ENCODE measurements at places on chromosomes 12 and 14.

DNA sequence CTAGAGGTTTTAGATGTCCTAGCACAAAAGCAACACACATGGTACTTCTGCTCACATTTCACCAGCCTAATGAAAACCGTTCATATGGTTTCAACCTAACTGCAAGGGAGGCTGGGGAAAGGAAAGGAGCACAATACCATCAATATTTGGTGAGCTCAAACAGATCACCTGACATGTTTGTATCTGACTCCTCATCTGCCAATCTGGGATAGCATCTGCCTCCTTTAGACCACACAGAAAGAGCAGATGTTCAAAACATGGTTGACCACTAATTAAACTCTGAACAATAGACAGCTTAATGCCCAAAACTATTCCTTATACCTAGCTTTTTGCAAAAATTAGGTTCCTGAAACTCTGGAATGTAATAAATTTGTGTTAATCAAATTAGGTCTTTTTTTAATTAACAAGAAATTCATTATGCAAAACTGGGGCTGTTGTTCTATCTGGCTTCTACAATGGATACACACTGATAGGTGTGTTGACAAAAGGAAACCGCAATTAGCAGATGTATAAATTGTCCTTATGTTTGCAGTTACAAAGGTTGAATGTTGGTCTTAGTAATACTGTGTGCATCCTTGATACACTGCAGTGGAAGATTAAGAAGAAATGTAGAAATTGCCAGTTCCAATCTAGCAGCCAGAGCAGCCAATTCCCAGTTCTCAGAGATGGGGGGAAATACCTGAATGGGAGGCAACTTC is 89.3 kb downstream of the DUSP6 start:
- DNase-seq = no peak

DNA sequence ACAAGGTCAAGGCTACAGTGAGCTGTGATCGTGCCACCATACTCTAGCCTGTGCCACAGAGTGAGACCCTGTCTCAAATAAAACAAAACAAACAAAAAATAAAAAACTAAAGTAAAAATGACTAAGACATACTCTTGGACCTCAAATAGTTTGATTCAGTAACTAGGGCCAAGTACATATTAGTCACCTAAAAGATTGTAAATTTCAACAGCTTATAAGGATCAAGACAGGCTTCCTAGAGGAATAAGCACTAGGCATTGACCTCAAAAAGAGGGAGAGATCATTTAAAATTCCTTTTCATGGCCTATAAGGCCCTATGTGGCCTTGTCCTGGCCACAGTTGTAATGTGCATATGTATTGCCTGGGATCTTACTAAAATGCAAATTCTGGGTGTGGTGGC is 46.0 kb upstream of the CHST11 start:
- DNase-seq = no peak

- DNase-seq = no peak
Measured at GRCh38 chr12:3647504-3647903, 105.4 kb downstream of the CRACR2A start.

- DNase-seq = no peak
Measured at GRCh38 chr12:106380954-106381353, 23.4 kb downstream of the POLR3B start.

GRCh38 chr14:76235628-76236027 is 83.9 kb downstream of the GPATCH2L start:
- DNase-seq = no peak

DNA sequence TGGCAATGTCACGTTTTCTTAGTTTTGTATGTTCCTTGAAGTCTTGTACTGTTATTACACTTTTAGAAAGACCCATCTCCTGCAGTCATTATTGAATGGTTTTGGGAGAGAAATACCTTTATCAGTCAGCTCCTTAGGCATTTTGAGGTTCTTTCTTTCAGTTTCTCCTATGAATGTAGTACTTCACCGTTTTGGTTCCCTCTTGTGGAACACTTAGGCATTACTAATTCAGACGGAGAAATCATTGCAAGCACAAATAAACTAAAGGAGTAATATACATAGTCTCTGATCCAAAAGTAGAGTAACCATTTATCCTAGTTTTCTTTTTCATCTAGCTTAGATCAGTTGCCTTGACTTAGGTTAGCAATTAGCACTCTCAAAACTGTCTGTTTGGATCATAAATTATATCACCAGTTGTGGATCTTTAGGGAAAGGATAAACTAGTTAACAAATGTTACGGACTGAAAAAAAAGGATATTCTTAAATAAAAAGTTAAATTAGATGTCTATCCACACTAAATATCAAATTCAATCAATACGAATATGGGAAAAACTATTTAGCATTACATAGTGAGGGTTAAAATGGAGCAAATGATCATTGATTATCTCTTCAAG is 1538.3 kb upstream of the SEL1L start:
- no peak for DNase-seq

DNA sequence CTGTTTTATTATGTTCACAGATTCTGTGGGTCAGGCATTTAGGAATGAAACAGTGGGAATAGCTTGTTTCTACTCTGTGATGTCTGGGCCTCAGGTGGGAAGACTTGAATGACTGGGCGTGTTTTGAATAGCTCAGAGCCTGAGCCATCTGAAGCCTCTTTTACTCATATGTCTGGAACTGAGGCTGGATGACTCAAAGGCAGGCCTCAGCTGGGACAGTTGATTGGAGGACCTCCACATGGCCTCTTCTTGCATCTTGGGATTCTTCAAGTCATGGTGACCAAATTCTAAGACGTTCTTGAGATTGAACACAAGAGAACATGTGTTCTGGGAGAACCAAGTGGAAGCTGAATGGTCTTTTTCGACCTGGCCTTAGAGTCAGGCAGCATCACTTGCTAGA is 45.8 kb upstream of the TBX3 start:
- DNase-seq = no peak

GRCh38 chr14:88929656-88930436 is 105.4 kb downstream of the TTC8 start:
- no peak for DNase-seq

GRCh38 chr14:63573581-63573980 is 30.4 kb upstream of the PPP2R5E start:
- no peak for DNase-seq

DNA sequence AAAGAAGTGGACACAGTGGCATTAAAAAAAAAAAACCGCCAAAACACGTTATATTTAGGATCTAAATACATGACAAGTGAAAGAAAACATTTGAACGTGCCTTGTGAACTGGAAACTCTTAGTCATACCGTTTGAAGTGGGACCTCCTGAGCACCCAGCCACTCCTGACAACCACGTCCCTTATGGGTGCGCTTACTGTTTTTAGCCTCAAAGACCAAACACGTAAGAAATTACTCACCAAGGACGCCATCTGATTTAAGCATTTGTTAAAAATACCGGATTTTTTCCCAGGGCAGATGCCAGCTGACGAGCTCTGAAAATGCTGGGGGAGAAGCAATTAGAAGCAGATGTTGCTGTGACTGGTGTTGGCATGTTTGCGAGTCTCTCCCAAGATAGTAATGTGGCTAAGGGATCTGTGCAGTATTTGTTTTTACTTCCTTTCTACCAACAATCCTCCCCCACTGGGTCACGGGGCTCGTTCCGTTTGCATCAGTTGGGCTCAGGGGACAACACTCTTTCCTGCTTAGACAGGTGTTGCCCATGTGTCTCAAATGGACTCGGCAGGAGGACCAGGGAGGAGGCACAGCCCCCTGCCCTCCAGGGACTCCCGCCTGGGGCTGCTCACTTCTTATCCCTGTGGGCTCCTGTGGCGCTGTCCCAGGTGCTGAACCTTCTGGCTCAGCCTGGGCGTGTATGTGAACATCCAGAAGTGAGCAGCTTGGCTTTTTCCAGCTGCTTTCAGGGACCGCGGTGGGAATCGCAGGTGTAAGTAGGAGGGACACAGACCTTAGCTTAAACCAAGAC is 101.0 kb downstream of the BEGAIN start:
- DNase-seq = no peak

- no peak for DNase-seq
Measured at GRCh38 chr14:33561488-33562175, 389.2 kb downstream of the EGLN3 start.

DNA sequence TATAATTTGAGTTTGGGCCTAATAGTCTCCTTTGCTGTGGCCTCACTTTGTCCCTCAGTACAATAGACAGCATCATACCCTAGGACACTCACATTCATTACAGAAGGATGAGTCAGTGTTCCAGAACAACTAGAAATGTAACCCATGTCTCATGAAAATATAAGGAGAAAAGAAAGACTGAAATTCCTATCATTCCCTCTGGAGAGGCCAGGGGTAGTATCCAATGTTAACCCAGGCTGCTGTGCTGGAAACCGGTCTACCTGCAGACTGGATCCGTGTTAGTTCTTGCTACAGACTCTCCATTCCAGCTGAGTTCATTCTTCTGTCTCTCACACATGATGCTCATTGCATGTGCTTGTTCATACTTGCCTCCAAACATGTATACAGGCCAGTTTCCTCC is 75.8 kb upstream of the HOXC13 start:
- no peak for DNase-seq

- no peak for DNase-seq
Measured at GRCh38 chr14:61670576-61670975, 24.7 kb upstream of the HIF1A start.

DNA sequence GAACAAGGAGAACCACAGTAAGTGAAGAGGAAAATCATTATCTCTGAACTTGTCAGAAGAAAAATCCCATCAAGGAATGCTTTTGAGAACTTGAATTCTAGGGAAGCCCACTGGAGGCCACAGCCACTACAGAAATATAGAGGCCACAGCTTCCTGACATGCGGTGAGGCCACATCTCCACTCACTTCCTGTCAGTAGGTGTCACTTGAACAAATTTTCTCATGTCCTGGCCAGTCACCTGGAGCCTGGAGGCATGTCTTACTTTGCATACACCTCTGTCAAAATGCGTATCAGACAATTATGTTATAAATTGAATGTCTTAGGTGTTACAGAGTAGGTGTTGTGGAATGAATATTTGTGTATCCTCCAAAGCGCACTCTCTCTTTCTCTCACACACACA is 370.3 kb downstream of the DAD1 start:
- no peak for DNase-seq

DNA sequence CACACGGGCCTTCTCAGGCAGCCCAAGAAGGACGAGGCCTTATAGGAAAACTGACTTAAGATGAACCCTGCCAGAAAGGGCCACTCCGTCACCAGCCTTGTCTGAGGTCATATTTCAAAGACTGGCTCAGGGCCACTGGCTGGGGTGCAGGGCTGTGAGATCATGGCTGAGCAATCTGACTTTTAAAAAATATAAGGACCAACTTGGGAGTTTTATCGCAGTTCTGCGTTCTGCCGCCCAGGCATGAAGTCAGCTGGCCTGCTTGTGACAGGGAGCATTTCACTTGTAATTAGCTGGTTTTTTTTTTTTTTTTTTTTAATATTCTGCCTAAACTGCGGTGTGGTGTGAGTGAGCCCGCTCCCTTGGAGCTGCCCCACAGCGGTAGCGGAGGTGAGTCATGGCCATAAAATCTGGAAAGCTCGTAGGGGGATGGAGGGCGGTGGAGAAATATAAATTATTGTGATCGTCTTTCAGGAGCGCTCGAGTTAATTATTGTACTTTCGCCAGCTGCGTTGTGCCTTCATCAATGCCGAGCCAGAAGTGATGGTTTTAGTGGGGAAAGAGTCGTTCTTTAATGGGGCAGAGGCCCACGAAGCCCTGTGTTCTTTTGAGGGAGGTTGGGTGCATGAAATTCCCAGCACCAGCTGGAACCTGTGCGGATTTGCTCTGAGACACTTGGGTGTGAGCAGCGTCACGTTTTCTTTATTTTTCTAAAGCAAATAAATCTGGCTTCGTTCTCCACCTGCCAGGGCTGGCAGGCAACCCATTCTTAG is 231.9 kb downstream of the C12orf75 start:
- DNase-seq = no peak

DNA sequence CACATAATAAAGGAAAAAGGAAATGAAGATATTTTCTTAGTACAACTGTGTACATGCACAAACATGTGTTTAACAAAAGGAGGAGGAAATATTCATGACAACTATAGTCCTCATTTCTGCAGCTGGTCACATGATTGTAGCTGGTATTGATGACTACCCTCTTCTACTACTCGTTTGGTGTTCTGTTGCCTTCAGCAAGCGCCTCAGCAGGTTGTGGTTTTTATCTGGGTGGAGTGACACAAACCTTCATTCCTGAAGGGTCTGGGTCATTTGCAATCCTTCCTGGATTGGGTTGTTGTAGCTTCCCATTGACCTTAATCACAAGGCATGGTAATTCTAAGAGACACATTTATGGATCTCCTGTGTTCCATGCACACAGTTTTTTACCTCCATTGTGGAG is 1009.9 kb upstream of the USP15 start:
- DNase-seq = no peak

GRCh38 chr14:56211084-56211483 is 92.9 kb downstream of the PELI2 start:
- no peak for DNase-seq

DNA sequence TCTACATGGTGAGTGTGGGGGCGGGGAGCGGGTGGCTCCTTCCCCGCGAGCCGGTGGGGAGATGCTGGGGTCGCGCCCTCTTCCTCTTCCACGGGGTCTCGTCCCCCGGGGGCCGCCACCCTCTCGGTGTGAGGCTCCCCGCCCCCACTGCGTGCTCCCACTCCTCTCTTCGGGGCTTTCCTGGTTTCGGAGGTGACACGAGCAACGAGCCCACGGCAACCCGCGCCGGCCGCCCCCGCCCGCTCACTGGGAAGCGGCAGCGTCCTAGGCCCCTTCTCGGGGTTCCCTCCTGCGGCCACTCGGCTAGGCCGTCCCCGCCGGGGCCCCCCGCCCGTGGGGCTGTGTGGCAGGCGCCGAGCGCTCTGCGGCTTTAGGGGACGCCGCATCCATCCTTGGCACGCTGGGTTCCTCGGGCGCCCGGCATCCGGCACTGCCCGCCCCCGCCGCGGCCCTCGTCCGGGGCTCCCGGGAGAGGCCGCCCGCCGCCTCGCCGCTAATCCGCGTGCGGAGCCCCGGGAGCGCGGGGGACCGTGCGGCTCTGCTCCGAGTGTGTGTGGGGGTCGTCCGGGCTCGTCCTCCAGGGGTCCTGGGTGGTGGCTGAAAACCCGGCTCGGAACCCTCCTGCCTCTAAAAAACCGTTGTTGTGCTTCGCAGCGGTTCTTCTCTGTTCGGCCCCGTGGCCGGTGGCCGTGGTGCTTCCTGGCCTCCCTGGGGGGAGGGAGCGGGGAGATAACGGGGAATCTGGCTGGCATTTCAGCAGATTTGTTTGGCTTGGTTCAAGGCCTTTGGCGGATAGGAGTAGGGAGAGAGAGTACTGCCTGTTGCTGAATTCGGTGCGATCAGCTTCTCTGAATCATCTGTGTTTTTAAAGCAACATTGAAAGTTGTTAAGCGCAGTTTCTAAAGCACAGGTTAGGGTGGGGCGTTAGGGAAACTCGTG is 1.0 kb downstream of the PCNX1 start:
- DNase-seq = no peak

DNA sequence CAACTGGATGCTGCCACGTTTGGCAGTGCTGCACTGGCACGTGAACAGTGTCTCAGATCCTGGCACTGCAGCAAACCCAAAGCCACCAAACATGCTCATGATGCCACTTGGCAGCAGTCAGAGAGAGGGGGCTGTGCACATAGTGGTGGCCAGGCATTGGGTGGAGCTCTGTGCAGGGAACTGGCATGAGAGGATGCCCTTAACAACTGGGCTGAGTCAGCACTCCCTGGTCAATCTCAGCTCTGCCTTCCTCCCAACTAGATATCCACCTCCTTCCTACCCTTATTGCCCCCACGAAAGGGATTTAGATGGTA is 37.0 kb downstream of the ZFHX2 start:
- DNase-seq = no peak

- DNase-seq = no peak
Measured at GRCh38 chr12:130764475-130765185, 48.5 kb upstream of the RIMBP2 start.
